NCI-H187 (cell line): ENCODE measurements at places on chromosomes 1 and 21.

DNA sequence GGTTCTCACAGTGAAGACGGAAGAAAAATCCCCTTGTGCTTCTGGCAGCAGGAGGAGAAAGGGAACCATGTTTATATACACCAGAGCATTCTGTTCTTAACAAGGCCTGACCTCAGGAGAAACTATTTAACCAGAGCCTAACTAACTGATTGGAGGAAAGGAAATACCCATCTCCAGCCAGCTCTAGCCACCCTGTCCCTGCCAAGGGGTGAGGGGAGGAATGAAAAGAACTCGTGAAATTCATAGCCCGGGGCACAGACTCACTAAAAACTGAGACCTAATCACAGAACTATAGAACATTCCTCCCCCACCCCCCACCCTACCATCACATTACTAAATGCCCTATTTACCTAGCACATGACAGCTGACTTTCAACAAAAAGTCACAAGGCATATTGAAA is 65.0 kb downstream of the KCNH1 start:
- no peak for DNase-seq

DNA sequence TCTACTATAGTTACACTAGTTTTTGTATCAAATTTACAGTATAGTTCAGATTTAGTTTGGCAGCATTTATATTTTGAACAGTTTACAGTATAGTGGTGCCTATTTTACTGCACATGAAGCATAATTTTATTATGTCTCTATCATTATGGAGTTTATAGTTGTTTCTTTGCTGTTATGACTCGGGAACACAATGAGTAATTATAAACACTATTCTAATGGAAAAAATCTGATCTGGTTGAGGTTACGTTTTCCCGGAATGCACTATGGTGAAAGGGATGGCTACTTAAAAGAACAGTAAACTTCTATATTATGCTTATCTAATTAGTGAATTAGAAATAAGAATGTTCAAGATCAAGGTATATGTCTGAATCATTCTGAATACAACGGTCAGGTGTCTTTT is 10.6 kb downstream of the LCA5L start:
- no peak for DNase-seq

GRCh38 chr1:5738911-5739462 is 253.2 kb downstream of the NPHP4 start:
- DNase-seq: no peak

DNA sequence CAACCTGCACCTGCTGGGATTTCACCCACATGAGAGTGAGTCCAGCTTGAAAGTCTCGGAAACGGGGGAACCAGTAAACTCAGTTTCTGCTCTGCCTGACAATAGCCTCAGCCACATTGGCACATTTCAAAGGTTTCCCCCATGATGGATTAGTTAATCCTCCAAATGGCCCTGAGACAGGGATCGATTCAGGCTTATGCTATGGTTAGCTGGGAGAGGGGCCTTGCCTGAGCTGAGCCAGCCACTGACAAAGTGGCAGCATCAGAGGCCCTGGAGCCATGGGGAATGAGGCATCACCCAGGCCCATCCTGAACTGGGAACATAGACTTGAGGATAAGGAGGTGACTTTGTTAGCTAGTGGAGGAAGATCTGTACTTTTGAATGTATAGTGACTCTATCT is 2.9 kb upstream of the CLSTN1 start:
- no peak for DNase-seq

- DNase-seq: no peak
Measured at GRCh38 chr21:43966946-43967512, 45.1 kb upstream of the TRAPPC10 start.

DNA sequence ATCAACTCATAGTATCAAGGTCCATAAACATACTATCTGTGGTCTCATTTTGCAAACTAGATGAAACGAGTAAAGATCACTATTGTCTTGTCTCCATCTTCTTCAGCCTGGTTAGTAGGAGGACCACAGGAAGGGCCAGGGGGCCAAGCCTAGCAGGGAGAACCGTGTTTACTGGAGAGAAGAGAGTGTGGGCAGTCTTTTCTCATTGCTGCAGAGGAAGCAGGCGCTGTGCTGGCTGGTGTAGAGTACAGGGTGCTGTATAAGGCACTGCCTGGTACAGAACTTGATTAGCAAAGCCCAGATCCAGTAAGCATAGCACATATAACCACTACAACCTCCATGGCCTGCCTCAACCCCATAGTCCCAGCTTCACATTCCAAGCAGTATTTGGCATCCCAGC is 10.0 kb upstream of the B4GALT3 start:
- no peak for DNase-seq

- DNase-seq: no peak
Measured at GRCh38 chr1:100538913-100539835, 1.2 kb downstream of the GPR88 start.

DNA sequence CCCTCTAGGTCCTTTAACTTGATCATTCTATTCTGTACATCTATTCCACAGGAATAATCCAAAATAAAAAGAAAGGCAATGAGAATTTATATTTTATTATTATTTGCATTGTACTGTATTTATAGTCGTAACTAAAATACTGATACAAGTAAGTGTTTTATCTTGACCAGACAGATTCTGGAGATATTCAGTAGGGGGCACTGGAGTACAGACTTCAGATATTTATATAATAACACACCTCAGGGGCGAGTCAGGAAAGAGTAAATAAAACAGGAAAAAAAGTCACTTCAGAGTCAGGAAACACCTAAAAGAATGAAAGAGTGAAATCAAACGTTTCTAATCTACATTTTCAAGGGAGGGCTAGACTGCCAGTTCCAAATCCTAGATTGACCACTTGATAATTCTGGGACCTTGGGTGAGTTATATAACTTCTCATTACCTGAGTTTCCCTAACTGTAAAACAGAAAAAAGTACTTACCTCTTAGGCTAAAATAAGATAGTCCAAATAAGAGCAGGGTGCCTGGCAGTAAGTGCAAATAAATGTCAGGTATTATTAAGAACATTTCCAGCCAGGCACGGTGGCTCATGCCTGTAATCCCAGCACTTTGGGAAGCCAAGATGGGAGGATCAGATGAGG is 31.1 kb upstream of the MTF1 start:
- DNase-seq: no peak
